ENCODE measurements at places on chromosomes 12 and 14. TPM values are rescaled to one million over a fixed set of nuclear protein-coding genes. Genes with fewer than 3 reads are reported as not detected.

Gene ANKRD33
- not detected for polyA plus RNA-seq

Gene STAC3
- polyA plus RNA-seq, result 0.35 TPM

Gene TOMM20L
- not detected for polyA plus RNA-seq

Gene ARHGEF40
- 9.8 TPM for polyA plus RNA-seq

Gene FLVCR2
- polyA plus RNA-seq, result 0.37 TPM

Gene CCDC177
- not detected for polyA plus RNA-seq

Gene NEUROD4
- not detected for polyA plus RNA-seq

Gene TMEM120B
- 10.6 TPM for polyA plus RNA-seq

Gene FRMD6
- polyA plus RNA-seq, result 60.4 TPM

Gene PELI2
- polyA plus RNA-seq, result not detected

Gene AKAP3
- polyA plus RNA-seq, result 0.44 TPM

Gene CLEC7A
- polyA plus RNA-seq, result 0.02 TPM

Gene KRT81
- 90.5 TPM for polyA plus RNA-seq

Gene BCL2L14
- not detected for polyA plus RNA-seq

Gene CLEC6A
- not detected for polyA plus RNA-seq

Gene BIN2
- not detected for polyA plus RNA-seq

Gene G2E3
- polyA plus RNA-seq, result 12.1 TPM

Gene PDE3A
- not detected for polyA plus RNA-seq

Gene AKAP5
- polyA plus RNA-seq, result 0.03 TPM

Gene HNF1A
- not detected for polyA plus RNA-seq

Gene KRT2
- not detected for polyA plus RNA-seq

Gene GPX2
- 19.8 TPM for polyA plus RNA-seq

Gene HCAR1
- 4.3 TPM for polyA plus RNA-seq

Gene MYH6
- not detected for polyA plus RNA-seq

Gene SAMD4A
- polyA plus RNA-seq, result 5.6 TPM

Gene NAB2
- 28.4 TPM for polyA plus RNA-seq

Gene PROX2
- not detected for polyA plus RNA-seq

Gene PPP2R5E
- polyA plus RNA-seq, result 18.3 TPM

Gene IAPP
- not detected for polyA plus RNA-seq

Gene MGST1
- 614 TPM for polyA plus RNA-seq

Gene KLRK1
- not detected for polyA plus RNA-seq

Gene HHIPL1
- polyA plus RNA-seq, result 0.06 TPM

Gene CCDC175
- polyA plus RNA-seq, result not detected

Gene TAS2R14
- 0.39 TPM for polyA plus RNA-seq

Gene SCN8A
- polyA plus RNA-seq, result 0.50 TPM

Gene ARHGEF25
- polyA plus RNA-seq, result 1.3 TPM

Gene LTBP2
- polyA plus RNA-seq, result 56.3 TPM

Gene ASCL1
- polyA plus RNA-seq, result not detected

Gene RPL10L
- not detected for polyA plus RNA-seq

Gene CLEC9A
- not detected for polyA plus RNA-seq

Gene SERPINA1
- polyA plus RNA-seq, result 147 TPM

Gene MAX
- polyA plus RNA-seq, result 70.4 TPM

Gene CMKLR1
- not detected for polyA plus RNA-seq

Gene TAS2R13
- not detected for polyA plus RNA-seq

Gene IL31
- not detected for polyA plus RNA-seq

Gene TEX22
- 0.02 TPM for polyA plus RNA-seq

Gene CIPC
- 9.9 TPM for polyA plus RNA-seq
